Stimulated activated CD8-positive, alpha-beta memory T cell treated with anti-CD3 and anti-CD28 coated beads, Interleukin-15, amount 100 ng/mL, for 48 hours (primary cell): ENCODE measurements at places on chromosomes 12 and 14.

DNA sequence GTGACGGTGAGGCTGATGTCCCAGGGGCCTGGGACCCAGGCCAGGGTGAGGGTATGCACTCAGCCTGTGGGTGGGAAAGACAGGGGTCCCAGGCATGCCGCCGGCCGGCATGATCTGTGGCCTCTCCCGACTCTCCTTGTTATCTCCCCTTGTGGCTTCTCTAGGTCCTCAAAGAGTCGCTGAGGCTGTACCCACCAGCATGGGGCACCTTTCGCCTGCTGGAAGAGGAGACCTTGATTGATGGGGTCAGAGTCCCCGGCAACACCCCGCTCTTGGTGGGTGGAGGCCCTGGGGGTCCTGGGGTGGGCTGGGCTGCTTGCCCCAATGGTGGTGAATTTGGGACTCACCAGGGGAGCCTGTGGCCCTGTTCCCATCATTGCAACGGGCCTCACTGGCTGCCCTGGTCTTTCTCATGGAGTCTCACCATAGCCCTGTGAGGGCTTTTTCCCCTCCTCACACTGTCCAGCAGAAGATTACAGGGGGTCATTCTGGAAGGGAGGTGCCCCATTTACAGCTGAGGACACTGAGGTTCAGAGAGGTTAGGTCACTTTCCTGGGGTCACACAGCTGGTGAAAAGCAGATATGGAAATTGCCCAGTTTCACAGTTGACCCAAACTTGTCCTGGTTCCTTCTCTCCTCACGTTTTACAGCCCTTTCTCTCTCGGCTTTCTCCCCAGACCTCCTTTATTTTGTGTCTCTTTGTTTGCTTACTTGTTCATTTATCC is 37.9 kb downstream of the CYP46A1 start:
- no peak for DNase-seq

DNA sequence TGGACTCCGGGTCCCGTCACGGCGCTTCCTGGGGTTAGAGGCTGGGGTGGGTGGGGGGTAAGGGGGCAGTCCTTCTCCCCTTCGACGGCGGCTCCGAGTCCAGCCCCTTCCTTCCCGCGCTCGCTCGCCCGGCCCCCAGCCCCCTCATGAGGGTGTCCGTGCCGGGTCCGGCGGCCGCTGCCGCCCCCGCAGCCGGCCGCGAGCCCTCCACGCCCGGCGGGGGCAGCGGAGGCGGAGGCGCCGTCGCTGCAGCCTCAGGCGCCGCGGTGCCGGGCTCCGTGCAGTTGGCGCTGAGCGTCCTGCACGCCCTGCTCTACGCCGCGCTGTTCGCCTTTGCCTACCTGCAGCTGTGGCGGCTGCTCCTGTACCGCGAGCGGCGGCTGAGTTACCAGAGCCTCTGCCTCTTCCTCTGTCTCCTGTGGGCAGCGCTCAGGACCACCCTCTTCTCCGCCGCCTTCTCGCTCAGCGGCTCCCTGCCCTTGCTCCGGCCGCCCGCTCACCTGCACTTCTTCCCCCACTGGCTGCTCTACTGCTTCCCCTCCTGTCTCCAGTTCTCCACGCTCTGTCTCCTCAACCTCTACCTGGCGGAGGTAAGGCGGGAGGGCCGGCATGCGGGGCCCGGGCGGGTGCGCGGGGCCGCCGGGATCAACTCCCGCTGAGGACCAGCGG is 500 bp downstream of the GPR137C start:
- peak; percentile 7 for DNase-seq

DNA sequence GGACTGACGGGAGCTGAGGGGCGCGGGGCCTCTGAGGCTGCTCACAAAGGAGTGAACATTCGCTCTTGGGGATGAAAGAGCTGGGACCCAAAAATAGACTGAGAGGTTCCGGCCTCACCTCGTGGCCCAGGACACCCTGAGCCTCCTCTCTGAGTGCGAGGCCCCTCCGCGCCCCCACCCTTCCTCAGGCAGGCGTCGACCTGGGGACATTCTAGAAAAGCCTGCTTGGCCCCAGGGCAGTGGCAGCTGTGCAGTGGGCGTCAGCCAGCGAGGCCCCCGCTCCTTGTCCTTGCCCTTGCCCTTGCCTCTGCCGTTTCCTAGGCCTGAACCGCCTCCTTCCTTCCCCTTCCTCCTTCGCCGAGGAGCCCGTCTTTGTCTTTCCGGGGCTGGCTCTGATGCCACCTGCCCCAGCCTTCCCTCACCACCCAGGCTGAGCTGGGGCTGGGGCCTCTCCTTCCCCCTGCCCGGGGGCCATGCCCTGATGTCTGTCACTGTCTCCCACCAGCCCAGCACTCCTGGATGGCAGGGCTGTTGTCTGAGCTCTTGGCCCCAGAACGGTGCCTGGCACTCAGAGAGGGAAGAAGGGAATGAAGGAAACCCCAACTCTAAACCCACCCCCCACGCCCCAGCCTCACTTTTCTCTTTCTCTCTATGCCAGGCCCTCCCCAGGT is 208.2 kb upstream of the RTL1 start:
- DNase-seq: no peak

DNA sequence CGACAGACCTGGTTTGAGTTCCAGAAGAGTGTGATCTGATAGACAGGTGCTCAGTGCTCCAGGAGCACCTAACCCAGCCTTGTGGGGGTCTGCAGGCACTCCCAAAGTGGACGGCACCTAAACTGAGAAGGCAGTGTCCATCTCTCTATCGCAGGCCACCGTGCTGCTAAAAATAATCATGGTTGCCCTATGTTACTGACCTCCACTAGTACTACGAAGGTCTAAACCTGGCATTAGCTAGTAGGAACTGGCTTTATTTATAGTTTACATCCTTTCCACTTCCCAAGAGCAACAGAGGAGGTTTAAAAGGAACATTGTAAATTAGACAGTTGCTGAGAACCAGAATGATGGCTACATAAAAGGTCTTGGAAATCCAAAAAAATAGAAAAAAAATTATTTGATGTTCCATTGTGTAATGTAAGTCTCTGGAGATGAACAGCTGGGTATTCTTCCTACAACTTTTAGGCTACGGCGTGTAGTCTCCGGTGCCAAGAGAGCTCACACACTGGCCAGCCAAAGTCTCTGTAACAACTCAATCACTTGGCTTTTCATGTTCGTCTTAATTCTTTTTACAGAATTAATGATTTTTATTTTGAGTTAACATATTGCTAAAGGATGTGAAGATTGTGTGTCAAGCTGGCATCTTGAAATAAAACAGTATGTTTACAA is 27.3 kb downstream of the PPFIBP1 start:
- DNase-seq: no peak

GRCh38 chr14:74663884-74664283 is 49.0 kb downstream of the AREL1 start:
- no peak for DNase-seq

- DNase-seq: no peak
These were observed 22.6 kb downstream of the ZFYVE21 start for GRCh38 chr14:103738166-103738565.

GRCh38 chr14:93954900-93955849 is 21.2 kb downstream of the ASB2 start:
- DNase-seq: no peak

GRCh38 chr12:57270966-57271470 is 20.0 kb upstream of the STAC3 start:
- DNase-seq: no peak

DNA sequence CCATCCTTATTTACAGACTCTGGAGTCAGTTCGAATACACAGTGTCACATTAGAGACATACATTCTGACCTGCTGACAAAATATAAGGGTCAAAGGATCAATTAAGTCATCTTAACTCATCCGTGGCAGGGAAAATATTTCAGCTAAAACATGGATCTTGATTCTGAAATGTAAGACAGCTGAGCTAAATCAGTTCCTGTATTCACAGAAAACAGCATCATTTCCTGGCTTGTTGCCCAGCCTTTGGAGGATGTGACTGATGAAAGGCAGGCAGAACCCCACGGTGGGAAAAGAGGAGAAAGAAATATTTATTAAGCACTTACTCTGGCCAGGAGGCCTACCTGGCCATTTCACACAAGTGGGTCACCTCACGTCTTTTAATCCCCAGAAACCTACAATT is 101.9 kb downstream of the GAS2L3 start:
- no peak for DNase-seq

DNA sequence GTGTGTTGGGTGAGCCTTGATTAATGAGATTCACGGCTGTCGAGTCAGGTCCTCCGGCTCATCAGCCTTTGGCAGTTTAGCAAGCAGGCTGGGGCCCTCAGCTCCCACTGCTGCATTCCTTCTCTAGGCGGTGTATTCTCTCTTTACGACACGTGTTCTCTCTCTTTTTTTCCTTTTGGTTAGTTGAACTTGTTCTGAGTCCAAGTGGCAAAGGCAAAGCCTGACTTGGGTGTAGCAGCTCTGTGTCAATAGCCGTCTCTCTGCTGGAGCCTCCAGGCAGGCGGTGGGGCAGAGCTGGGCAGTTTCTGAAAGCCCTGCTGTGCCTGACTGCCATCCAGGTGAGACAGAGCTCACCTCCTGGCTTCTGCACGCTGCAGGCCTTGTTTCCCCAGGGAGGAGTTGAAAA is 46.6 kb downstream of the SUSD6 start:
- no peak for DNase-seq

DNA sequence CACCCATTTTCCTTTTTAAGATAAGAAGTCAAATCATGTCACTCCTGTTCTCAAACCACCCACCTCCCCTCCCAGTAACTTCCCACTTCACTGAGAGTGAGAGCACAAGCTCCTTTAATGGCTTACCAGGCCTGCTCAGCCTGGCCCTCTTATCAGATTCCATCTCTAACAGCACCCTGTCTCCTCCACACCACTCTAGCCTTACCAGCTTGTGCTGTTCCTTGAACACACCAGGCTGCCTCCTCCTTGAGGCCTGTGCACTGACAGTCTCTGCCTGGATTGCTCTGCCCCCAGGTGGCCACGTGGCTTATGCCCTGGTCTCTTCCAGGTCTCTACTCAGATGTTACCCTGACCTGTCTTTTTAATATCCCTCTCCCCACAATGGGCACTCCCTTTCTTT is 40.1 kb upstream of the EVL start:
- no peak for DNase-seq

DNA sequence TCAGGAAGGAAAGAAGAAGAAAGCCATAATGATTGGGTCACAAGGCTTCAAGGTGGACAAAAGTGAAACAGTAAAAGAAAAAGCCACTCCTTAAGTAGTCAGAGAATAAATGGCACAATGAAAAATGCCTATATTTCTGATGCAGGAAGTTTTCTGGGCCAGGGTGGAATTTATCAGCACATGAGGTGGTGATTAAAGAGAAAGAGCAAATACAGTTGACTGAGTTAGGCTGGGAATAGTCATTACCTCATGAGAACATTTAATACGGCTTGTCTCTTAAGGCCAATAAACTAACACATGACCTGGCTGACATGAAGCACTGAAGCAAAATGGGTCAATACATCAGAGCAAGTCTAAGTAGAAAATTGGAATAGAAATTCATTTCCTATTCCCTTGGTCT is 499.7 kb downstream of the TMTC2 start:
- no peak for DNase-seq

DNA sequence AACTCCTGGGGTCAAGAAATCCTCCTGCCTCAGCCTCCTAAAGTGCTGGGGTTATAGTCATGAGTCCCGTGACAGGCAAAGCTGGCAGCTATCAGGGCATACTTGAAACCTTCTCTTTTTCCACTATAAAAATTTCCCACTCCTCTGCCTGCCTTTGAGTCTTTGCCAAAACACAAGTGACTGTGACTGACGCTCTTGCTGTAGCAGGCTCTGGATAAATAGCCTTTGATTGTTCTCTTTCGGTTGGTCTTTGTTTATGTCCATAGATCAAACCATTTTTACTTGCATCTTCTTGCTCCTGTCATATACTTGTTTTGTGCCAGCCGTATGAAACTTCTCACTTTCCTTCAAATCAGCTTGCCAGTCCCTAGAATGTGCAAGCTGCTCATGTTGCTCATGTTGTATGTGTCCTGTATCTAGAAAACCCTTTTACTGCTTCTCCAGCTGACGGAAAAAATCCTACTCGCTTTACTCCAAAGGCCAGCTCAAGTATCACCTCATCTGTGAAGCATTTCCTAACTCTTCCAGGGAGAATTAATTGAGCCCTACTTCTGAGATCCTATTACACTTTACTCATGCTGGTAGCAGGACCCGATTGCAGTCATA is 73.1 kb downstream of the RESF1 start:
- DNase-seq: no peak

- no peak for DNase-seq
These were observed 524 bp upstream of the P2RX2 start for GRCh38 chr12:132617822-132618682.

GRCh38 chr14:79438696-79439342 is 772.5 kb downstream of the DIO2 start:
- DNase-seq: no peak

- DNase-seq: peak; percentile 12
These were observed 280.1 kb downstream of the VRK1 start for GRCh38 chr14:97077253-97077653.
